ENCODE measurements at places on chromosomes 1 and 21. TPM values are rescaled to one million over a fixed set of nuclear protein-coding genes. Genes with fewer than 3 reads are reported as not detected.

- DNase-seq, result no peak
These were observed 2.6 kb downstream of the MGST3 start for GRCh38 chr1:165633614-165634013.

- no peak for DNase-seq
These were observed 174.5 kb upstream of the RUNX1 start for GRCh38 chr21:35223480-35224156.

The ZBTB8A gene
- total RNA-seq, result not detected

DNA sequence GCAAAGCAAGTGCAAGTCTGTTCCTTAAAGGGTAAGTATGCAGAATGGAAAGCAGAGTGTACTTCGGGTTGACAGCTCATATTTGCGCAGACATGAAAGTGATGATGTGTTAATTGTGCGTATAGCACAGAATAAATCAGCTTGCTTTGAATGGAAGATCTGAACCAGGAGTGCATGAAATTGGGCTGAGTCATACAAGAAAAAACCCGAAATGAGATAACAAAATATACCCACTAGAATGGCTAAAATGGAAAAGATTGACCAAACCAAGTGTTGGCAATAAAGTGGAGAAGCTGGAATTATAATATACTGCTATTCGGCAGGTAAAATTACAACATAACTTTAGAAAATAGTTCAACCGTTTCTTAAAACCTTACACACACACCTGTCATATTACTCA lies 28.5 kb downstream of the CR1L start:
- no peak for DNase-seq

GRCh38 chr1:17633654-17634053 lies 94.2 kb downstream of the ARHGEF10L start:
- no peak for DNase-seq

DNA sequence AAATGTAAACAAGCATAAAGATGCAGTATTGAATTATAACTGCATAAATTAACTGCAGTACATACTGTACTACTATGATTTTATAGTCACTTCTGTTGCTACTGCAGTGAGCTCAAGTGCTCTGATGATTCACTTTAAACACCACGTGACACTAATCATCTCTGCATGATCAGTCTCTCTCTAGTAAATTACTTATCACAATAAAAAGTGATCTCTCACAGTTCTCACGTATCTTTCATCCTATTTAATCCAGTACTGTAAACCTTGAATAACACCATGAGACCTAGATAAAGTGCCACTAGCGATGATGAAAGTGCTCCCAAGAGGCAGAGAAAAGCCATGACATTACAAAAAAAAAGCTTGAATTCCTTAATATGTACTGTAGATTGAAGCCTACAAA lies 1242.0 kb downstream of the AMY1C start:
- no peak for DNase-seq

DNA sequence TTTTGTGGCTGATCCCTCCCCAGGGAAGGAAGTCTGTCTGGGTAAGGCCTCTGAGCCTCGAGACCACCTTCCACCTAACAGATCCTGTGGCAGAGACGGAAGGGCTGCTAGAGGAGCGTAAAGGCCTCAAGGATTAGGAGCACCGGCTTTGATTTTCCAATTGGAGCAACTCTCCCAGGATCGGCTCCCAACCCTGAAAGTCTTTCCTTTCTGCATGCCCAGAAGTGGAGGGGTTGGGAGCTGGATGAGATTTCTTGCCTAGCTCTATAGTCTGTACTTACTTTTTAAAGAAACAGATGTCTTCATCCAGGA lies 41.4 kb downstream of the ELK4 start:
- DNase-seq, result no peak
